Nucleus accumbens (tissue), 56 donors: ENCODE measurements at places on chromosomes 2 and 18.

DNA sequence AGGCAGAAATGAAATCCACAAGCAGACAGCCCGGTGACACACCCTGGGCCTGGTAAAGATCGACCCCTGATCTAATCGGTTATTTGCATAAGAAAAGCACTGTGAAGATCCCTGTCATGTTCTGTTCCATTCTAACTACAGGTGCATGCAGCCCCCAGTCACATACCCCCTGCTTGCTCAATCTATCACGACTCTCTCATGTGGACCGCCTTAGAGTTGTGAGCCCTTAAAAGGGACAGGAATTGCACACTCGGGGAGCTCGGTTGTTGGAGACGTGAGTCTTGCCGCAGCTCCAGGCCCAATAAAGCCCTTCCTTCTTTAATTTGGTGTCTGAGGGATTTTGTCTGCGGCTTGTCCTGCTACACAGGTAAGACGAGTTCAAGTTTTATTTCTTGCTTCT lies 13.4 kb upstream of the IL1B start:
- DNase-seq, result no peak

GRCh38 chr18:13131283-13131682 lies 87.3 kb upstream of the LDLRAD4 start:
- DNase-seq, result no peak

GRCh38 chr2:3572620-3573019 lies 2.4 kb upstream of the RPS7 start:
- no peak for DNase-seq

DNA sequence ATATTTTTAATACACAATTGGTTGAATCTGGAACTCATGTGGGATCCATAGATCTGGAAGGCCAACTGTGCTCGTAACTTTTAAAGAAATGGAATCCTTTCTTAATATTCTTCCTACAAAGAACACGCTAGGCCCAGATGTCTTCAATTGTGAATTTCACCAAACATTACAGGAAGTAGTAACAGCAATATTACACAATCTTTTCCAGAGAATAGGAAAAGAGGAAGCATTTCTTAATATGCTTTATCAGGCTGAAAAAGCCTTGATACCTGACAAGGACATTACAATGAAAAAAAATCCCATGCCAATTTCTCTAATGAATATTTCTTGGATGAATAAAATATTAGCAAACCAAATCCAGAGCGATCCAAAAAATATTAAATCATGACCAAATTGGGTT lies 80.3 kb upstream of the HAAO start:
- DNase-seq, result no peak

GRCh38 chr2:221495731-221496130 lies 76.4 kb downstream of the EPHA4 start:
- no peak for DNase-seq
